HS-27A (cell line): ENCODE measurements at places on chromosomes 1 and 21.

- no peak for DNase-seq
These were observed 122.5 kb downstream of the ELAVL4 start for GRCh38 chr1:50231209-50231608.

GRCh38 chr1:220707160-220707559, 17.0 kb downstream of the C1orf115 start:
- DNase-seq = no peak

GRCh38 chr1:48450505-48450904, 21.5 kb downstream of the SPATA6 start:
- DNase-seq = no peak

DNA sequence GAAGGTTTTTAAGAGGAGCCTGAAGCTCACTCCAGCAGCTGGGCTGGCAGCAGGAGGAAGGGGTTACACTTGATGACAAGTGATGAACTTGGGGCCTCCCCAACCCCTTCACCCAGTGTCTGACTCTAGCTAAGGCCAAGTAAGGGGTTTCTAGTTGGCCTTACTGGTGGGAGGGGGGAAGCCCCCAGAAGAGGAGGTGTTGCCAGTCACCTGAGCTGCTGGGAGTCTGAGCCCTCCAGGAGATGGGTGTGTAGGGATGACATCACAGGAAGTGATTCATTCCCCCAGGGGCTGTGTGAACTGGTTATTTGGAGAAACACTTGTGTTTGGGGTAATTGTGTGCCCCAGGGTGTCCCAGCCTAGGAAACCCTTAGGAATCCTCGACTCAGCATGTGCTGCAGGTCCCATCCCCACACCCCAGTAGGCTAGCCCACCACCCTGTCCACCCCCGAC, 3.1 kb downstream of the PADI1 start:
- peak; percentile 89 for DNase-seq

DNA sequence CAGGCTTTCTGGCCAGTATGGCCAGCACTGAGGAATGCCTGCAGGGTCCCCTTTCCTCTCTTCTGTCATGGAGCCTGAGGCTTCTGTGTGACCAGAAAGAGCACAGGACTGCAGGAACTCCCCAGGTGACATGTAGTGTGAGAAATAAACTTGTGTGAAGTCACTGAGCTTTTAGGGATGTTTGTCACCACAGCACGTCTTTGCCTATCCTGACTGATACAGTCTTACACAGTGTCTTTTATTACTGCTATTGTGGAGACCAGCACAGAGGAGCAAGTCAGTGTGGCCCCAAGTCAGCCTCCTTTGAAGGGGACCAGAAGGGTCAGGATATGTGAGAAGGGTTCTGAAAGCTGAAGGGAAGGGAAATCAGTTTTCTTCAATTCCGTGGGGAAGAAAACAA, 102.5 kb downstream of the LAMC2 start:
- no peak for DNase-seq

DNA sequence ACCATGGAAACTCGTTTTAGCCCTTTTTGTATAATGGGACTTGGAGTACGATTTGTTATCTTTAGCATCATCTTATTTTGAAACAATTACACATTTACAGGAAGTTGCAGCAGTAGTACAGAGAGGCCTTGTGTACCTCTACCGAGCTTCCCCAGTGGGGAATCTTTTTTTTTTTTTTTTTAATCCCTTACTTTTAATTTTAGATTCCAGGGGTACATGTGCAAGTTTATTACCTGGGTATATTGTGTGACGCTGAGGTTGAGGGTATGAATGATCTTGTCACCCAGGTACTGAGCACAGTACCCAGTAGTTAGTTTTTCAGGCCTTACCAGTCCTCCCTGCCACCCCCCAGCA, 45.9 kb downstream of the HHAT start:
- DNase-seq = no peak

GRCh38 chr1:213994888-213995287, 7.1 kb downstream of the PROX1 start:
- no peak for DNase-seq

GRCh38 chr1:113855630-113856400, 15.7 kb downstream of the PTPN22 start:
- DNase-seq = no peak

DNA sequence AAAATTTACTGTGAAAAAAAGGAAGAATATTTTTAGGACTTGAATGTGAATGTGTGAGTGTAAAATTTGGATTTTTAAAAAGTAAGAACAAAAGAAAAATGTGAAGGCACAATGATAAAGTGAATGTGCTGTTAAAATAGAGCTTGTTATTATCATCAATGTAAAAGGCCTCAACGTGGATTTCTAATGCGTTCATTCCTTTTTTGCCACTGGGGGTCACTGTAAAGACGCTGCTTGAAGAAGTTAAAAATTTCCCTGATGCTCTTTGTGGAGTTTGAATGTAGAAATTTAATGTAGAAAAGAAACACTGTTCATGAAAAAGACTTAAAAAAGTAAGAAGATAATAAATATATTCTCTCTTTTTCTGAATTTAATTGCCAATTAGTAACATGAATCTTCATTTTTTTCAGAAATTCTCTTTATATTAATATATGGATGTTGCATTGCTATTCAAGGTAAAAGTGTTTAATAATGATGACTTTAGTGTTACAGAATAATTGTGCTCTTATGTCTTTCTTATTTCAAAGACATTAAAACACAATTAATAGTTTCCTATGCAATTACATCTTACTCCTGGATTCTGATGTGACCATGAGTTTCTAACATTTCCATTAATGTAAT, 161.5 kb downstream of the DNM3 start:
- no peak for DNase-seq

- DNase-seq = peak; percentile 2
These were observed 8.9 kb downstream of the SLAMF1 start for GRCh38 chr1:160637821-160638539.

GRCh38 chr1:78722947-78723346, 73.3 kb downstream of the IFI44 start:
- peak; percentile 60 for DNase-seq

DNA sequence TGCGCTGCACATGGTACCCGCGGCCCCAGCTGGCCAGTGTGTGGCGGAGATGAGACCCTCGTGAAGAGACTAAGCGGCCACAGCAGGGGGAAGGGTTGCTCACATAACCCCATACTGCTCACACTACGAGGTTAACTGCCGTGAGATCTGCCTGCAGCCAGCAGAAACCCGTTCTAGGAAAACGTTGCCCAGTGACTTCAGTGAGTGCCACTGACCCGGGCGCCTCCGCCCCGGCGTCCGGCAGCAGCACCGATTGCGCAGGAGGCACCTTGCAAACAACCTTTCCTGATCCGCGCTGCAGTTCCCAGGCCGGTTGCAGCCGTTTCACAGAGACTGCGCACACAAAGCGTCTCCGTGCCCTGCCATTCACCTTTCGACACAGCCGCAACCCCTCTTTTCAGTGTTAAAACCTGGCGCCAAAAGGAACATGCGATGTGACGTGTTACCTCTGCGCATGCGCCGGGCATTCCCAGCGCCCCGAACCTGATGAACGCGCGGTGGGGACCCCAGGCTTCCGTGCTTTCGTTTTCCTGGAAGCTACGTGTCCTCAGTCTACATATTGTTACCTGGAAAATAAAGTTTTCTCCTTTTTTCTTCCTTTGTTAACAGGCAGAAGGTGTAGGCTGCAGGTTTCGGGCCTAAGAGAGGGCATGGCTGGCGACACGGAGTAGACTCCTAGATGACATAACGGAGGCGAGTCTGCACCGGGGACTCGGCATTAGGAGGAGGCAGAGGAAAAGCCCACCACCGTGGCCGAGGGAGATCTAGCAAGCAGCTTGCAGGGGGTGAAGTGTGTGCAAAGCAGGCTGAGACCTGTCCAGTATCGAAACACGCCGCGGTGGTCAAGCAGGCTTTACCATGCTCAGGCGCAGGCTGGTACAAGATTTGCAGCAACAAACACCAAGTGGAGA, 8.9 kb downstream of the VPS26C start:
- DNase-seq = no peak

GRCh38 chr1:234842726-234843641, 233.0 kb upstream of the IRF2BP2 start:
- DNase-seq = no peak

DNA sequence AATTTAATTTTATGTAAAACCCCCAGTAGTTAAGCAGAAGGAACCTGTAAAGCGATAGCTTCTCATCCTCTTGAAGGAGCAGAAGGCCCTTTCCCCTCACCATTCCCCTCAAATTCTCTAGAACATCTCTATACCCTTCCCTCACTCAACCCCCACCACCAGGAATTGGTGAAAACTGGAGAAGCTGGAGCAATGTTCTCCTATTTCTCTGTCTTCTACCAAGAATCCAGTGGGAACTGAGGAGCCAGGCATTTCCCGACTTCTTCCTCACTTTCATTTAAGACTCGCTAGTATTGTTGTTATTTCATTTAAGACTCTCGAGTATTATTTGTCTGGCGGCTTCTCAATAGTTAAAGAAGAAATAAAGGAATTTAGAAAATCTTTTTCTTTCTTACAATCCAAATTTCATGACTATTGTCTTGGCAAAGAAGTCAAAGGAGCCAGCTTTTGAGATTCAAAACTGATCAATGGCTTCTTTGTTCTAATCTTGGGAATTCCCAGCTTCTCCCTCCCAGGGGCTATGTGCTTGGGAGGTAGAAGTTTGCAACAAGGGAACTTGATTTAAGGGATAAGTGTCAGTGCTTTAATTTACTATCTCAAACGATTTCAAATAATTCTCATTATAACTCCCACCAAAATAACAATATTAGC, 253.3 kb upstream of the ADGRL2 start:
- DNase-seq = no peak

DNA sequence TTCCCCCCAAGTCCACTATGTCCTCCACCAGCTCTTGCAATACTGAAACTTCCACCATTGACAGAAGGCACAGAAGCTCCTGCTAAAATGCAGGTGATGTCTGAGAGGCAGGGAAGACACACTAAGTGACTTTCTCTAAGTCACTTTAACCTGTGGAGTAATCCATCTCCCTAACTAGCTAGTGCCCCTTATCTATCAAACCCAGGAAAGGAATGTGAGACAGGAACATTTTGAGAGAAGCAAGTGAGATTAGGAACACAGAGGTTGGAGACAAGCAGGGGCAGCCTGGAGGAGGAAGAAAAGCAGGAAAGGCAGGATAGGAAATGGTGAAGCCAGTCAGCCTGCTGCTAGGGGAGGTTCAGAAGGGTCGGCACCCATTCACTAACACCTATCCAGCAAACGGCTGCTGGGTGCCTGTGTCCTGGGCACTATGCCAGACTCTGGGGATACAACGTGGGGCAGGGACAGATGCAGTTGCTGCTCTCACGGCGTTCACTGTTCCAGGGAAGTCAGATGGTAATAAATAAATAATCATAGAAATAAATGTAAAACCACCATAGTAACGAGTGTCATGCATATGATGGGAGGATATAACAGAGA, 7.0 kb downstream of the GPA33 start:
- no peak for DNase-seq

DNA sequence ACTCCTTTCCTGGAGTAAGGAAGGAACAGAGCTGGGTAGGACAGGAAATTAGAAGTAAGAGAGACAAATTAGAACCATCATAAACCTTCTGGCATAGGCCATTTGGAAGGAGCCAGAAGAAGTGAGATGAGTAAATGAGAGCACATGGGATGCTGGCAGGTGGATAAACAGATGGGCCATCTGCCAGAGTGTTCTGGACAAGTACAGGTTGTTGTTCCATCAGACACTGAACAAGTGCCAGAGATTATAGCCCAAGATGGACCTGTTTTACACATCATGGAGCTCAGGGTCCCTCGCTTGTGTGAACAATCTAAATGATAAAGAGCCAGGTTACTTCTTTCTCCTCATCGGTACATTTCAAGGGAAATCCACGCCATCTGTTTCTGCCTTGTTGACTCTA, 200.3 kb downstream of the HHIPL2 start:
- DNase-seq = no peak

- no peak for DNase-seq
These were observed 16.0 kb downstream of the PLCH2 start for GRCh38 chr1:2492091-2492490.

GRCh38 chr1:204285436-204286305, 71.9 kb upstream of the GOLT1A start:
- DNase-seq = no peak

DNA sequence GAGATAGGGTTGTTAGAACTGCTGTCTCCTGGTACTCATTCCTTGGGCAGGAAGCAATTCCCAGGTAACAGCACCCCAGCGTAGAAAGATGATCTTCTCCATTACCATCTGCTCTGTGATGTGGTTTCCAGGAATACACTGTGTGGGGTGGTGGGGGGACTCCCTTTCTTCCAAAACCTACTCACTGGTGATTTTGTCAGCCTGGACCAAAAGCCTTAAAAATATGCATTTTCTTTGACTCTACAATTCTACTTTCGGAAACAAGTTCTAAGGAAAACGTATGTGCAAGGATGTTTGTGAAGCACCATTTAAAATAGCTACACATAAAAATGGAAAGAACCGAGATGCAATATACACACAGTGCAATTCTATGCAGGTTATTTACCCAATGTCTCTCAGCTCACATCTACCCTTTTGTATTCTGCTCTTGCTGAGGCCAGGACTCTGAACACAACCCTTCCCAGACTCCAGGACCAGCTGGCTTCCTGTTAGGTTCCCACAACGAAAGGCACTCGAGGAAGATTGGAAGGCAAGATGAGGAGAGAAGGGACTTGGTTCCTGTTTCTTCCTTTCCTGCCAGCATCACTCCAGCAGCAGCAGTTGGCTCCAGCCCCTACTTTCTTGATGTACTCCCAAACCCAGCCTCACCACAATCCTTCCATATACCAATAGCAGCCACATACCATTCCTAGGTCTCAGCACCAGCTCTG, 33.0 kb upstream of the GJB5 start:
- no peak for DNase-seq

GRCh38 chr1:210797422-210797821, 336.5 kb downstream of the KCNH1 start:
- DNase-seq = no peak

DNA sequence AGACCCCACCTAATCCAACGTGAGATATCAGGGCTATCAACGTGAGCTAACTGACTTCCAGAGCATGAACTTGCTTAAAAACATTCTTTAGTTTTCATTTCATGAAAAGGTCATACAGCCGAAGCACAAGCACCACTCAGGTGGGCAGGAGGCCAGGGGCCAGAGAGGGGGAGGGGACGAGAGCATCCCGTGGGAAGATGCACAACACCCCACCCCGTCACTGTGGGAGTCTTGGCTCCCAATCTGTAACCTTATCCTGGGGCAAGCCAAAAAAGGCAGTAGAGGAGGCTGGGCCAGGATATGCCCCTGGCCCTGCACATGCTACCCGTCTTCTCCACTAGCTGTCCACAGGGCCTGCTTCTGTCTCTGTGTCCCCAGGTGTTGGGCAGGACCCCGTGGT, 31.4 kb downstream of the SSBP3 start:
- DNase-seq = no peak

DNA sequence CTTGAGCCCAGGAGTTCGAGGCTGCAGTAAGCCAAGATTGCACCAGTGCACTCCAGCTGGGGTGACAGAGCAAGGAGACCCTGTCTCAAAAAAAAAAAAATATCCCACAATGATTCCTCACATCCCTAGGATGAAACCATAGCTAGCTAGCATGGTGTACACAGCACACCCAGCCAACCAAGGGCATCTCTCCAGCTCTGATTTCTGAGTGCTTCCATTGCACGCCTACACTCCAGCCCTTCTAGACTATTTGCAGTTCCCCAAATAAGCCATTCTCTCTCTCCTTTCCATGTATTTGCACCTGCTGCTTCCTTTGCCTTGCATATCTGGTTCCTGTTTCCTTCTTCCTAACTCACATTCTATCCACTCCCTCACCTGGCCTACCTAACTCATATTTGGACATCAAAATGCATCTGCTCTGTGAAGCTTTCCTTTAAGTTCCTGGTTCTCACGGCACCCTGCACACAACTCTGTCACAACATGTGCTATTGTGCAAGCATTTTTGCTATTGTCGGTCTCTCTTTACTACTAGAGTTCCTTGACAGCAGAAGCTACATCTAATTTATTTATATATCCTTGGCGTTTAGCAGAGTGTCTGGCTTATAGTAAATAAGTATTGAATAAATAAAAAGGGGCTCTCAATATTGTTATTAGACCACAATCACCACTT, 2.4 kb upstream of the ELAPOR1 start:
- DNase-seq = no peak
